ENCODE measurements at places on chromosomes 16 and 17.

DNA sequence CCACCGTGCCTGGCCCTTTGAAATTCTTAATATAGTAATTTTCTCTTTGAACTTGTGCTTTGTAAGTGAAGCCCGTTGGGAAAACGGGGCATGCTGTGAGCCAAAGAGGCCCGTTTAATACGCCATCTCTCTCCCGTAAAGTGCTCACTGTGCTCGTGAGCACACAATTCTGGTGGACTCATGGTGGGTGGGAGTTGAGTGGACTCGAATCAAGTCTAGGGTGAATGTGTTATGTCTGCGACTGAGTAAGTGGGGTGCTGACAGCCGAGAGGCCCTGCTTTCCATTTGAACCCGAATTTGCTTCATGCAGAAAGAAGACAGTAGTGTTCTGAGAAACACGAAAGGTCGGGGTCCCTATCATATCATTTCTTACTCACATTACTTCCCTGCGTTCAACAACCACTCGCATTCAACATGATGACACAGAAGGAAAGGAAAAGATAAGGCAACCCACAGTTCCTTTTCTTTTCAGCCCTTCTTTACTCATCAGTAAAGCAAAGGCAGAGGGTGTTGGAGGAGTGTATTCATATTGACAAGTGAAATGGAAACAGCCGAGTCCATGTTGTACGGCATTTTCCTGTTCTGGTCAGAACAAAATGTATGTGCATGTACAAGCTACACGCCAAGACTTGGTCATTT, 4.8 kb upstream of the ATP2A3 start:
- DNase-seq, result no peak

GRCh38 chr17:7836596-7837407, 2.8 kb downstream of the KDM6B start:
- no peak for DNase-seq

DNA sequence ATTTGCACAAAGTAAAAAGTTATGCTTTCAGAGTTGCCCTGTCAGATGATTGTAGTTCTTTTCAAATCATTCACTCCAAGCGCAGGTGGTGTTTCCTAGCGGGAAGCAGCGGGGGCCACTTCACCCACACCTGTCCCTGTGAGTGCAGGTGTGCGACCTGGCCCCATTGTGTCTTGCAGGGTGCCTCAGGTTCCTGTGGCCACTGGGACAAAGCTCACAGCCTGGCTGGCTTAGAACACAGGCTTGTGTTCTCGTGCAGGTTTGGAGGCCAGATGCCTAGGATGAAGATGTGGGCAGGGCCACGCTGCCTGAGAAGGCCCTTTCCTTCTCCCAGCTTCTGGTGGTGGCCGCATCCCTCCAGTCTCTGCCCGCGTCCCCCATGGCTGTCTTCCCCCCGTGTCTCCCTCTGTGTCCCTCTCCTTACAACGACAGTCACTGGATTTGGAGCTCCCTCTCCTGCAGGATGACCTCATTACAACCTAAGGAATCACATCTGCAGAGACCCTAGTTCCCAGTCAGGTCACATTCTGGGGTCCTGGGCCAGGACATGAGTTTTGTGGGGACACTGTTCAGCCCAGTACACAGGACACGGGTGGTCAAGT, 90.5 kb downstream of the NPIPB11 start:
- DNase-seq, result no peak

GRCh38 chr17:7755095-7755890, 37.7 kb downstream of the DNAH2 start:
- no peak for DNase-seq

DNA sequence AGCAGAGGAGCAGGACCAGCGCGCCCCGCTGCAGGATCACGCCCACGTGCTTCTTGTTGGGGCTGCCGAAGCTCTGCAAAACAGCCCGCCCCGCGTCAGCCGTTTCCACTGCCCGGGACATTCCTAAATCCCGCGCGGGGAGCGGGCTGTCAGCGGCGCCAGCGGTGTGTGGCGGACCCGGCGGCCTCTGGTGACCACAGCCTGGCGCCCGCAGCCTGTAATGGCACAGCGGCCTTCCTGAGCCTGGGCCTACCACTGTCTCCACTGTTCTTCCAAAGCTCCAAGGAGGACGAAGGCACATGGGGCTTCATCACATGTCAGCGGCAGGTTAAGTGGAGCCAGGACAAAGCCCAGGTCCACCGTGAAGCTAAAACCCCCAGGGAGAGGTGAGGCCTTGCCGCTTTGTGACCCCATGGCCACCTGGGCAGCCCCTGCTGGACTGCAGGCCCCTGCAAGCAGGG, 2.5 kb downstream of the SLC47A2 start:
- DNase-seq, result no peak

DNA sequence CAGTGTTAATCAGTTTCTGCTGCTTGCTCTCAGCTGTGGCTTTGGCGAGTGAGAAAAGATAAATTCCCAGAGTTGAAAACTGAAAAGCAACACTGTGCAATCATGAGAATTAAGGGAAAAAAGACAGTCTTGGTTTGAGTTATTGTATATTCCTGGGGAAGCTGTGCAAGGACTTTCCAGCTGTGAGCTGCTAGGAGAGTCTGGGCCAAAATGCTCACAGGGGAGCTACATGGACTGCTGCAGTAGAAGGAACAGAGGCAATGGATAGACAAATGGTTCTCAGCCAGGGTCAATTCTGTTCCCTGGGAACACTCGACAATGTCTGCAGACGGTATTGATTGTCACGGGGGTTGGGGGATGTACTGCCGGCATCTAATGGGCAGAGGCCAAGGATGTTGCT, 102.0 kb upstream of the ADAMTS18 start:
- no peak for DNase-seq

DNA sequence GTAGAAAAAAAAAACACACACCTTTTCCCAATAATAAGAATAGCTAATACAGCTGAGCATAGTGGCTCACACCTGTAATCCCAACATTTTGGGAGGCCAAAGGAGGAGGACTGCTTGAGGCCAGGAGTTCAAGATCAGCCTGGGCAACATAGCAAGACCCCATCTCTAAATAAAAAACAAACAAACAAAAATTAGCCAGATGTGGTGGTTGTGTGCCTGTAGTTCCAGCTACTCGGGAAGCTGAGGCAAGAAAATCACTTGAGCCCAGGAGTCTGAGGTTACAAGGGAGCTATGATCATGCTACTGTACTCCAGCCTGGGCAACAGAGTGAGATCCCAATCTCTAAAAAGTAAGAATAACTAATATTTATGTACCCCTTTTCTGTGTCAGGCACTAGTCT, 42.8 kb upstream of the GFOD2 start:
- DNase-seq, result no peak

- DNase-seq, result no peak
These were observed 26.9 kb downstream of the RGS9 start for GRCh38 chr17:65163990-65164495.

DNA sequence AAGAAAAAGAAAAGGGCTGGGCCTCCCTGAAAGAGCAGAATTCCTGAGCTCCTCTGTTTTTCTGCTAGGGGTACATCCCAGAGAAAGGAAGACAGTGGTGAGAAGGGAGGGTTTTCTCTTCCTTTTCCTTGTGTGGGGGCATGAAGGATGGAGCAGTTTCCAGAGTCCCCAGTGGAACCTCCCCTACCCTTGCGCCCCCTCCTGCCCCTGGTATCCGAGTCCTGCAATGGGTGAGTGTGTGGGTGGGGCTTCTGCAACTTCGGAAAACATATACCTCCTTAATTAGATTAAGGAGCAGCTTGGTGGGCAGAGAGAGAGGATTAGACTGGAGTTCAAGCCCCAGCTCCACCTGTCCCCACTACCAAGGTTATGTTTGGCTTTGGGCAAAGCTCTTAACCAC, 5.4 kb upstream of the GIP start:
- no peak for DNase-seq

GRCh38 chr16:52993179-52993578, 59.5 kb downstream of the CHD9NB start:
- no peak for DNase-seq

GRCh38 chr16:30121741-30122571, 1.1 kb downstream of the MAPK3 start:
- no peak for DNase-seq
